ENCODE measurements at places on chromosomes 13 and 19.

GRCh38 chr13:25587326-25587980 is 215.7 kb downstream of the ATP8A2 start:
- no peak for DNase-seq

DNA sequence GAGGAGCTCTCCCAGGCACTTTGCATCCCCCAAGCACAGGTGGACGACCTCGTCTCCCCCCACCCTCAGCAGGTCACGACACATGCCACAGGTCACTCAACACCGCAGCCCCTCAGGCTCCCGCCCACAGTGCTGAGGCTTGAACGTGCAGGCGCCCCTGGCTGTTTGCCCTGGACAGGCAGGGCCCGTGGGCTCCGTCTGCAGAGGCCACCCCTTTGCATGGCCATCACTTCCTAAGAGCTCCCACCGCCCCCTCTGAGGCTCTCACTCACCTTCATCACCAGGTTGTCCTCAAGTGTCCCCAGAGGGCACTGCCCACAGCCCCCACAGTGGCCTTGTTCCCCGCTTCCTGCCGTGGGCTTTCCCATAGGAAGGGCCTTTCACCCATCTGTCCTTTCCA is 132.1 kb upstream of the MCF2L start:
- DNase-seq, result no peak

DNA sequence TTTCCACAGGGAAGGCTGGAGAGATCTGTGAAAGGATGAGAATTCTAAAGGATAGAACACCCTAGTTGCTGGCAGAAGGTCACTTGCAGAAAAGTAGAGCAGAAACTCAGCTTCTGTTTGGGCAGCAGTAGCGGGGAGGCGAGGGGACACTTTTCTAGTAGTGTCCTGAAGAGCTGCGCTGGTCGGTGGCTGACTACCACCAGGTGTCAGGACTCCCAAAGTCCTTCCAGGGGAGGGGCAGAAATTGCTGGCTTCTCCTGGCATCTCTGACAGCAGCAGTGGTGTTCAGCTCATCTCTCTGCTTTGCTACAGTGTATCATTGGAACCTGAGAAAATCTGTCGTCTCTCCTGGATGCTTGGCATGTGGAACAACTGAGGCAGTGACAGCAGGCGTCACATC is 120.9 kb downstream of the ZDHHC20 start:
- DNase-seq, result no peak

- DNase-seq, result no peak
Measured at GRCh38 chr13:37105251-37105714, at the start of gene CSNK1A1L. CSNK1A1L (minus strand) TSS chr13:37105664; CDS start chr13:37105256, 408 bp downstream.

DNA sequence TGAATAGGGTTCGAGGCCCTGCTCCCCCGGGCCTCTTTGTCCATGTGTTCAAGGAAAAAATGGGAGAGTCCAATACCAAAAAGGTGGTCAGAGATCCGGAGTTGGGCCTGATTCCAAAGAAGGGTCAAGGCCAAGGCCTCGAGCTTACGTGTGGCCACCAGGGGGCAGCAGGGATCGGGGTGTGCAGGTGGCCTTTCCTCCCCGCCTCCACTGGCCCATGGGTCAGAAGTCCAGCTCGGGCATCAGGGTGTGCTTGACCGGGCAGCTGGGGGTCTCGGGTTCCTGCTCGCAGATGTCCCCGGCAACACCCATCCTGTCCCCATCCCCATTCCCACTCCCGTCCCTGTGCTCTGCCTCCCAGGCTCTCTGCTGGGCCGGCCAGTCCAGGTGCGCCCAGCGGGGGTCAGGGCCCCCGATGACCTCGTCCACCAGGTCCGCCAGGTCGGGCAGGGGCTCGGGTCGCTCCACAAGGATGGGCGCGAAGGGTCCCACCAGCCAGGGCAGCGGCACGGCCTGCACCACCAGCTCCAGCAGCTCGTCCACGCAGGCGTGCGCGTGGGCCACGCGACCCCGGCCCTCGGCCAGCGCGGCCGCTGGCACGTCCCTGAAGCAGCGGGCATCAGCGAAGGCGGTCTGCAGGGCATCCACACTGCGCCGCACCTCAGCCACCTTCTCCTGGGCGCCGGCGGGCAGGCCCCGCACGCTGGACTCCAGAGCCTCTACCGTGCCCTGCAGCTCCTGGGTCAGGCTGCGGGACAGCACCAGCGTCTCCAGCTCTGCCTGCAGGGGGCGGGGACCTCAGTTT is 5.2 kb upstream of the PLIN4 start:
- peak; percentile 18 for DNase-seq

DNA sequence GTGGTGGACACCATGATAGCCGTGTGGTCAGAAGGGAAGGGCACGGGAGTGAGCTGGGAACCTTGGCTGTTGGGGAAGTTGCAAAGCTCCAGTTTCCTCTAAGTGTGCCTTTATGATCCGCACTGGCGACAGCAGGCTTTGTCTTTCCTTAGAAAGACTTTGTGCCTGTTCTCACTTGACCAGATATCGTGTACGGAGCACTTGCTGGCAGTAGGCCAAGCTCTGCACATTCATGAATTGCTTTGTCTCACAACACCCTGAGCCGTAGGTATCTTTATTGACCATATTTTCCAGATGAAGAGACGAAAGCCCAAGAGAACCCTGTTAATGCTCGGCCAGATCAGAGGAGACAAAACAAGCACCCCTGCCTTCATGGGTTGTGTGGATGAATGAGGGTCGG is 15.1 kb downstream of the CUL4A start:
- DNase-seq, result no peak

DNA sequence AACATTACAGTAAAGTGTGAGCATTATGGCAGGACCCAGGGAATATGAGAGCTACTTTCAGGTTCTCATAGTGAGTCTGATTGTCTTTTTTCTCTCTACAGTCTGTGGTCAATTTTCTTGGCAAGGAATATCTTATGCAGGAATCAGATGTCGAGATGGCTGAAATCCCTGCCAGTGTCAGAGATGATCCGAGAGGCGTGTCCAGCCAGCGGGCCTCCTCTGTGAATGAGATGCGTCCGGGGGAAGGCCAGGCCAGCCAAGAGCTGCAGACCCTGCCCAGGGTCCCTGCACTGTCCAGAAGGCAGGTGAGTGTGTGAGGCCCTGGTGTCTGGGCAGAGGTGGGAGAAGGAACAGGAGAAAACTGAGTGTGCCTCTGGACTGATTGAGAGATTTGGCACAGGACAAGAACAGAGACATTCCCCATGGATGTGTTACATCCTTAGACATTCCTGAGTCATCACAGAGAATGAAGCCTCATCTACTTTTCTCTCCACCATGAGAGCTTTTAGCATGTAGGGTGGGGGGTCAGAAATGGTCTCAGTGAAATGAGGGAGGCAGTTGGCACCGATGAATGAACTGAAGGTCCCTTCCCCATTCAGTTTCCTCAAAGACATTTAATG is 27.3 kb upstream of the EDDM13 start:
- DNase-seq, result peak; percentile 36

DNA sequence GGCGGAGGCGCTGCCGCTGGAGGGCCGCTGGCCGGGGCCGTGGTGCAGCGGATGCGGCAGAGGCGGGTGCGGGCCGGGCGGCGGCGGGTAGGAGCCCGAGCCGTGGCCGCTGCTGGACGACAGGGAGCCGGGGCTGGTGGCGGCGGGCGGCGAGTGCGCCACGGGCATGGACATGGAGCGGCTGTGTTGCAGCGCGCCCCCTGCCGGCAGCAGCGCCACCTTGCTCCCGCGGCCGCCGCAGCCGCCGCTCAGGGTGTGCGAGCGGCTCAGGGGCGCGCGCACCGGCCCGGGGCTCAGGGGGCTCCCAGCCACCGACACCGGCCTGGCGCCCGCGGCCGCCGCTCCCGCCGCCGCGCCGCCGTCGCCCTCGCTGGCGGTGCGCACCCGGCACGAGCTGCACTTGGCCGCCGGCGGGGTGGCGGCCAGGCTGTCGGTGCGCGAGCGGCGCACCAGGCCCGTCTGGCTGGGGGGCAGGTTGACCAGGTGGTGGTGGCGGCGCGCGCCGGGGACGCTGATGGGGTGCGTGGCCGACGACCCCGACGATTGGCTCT is 1.7 kb downstream of the IRS2 start:
- peak; percentile 76 for DNase-seq

DNA sequence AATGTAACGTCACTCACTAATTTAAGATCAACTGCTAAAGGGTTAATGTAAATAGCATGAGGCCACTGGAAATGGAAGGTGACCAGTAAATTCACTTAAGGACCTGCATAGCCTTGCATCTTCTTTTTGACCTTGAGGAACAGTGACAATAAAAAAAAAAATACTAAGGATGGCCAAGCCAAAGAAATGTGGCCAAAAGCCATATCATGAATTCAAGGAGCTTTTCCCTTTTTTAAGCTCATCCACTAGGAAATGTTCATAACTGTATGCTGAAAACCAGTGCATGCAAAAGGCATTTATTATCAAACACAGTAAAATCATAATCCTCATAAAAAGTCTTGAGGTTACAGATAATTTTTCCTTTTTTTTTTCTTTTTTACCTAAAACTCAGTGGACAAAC is 77.5 kb downstream of the LHFPL6 start:
- no peak for DNase-seq

DNA sequence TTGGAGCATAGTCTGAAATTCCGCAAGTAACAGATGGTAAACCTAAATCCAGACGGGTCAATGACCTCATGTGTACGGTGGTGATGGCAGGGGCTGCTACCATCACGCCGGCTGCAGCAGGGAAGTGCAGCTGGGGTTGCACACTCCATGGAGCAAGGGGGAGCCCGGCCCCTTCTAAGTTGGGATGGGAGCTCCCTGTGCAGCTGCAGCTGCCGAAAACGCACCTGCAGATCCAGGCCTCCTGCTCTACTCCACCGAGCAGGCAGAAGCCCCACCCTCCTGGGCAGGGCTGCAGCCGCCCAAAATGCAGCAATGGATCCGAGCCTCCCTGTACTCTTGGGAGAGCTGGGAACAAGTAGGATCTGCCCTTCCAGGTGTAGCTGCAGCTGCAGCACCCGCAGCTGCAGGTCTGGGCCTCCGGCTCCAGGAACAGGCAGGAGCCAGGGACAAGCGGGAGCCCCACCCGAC is 25.5 kb downstream of the KBTBD6 start:
- DNase-seq, result no peak

GRCh38 chr13:114077933-114078325 is 54.5 kb downstream of the RASA3 start:
- peak; percentile 59 for DNase-seq
